ENCODE measurements at places on chromosomes 3 and 15.

GRCh38 chr3:134430950-134431445 is 54.8 kb downstream of the ANAPC13 start:
- DNase-seq = no peak

DNA sequence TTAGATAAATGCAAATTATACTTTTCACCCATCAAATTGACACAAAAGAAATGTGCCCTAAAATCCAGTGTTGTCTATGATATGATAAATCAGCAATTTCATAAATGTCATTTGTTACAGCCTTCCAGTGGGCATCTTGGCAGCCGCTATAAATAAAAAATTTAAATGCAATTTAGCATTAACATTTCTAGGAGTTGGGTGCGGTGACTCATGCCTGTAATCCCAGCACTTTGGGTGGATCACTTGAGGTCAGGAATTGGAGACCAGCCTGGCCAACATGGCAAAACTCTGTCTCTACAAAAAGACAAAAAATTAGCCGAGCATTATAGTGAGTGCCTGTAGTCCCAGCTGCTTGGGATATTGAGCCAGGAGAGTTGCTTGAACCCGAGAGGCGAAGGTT is 65.9 kb upstream of the POMGNT2 start:
- no peak for DNase-seq

GRCh38 chr3:157493627-157494550 is 9.3 kb downstream of the VEPH1 start:
- DNase-seq = peak; percentile 69

GRCh38 chr3:64943866-64944265 is 256.1 kb upstream of the ADAMTS9 start:
- no peak for DNase-seq

DNA sequence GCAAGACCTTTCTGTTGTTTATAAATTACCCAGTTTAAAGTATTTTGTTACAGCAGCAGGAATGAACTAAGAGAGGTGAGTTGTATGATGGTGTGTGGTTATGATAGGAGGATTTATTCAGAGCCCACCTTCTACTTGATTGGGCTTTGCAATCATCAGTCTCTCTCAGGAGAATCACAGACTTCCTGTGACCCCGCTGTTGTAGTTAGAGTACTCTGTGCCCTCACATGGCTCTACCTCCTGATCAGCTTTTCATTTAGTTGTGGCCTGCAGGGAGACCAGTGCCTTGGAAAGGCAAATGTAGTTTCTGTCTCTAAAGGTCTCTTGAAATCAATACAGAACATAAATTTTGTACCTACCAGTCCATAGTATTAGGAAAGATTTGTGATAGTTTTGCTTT is 7.6 kb upstream of the P2RY14 start:
- no peak for DNase-seq

GRCh38 chr3:155704771-155705559 is 39.9 kb downstream of the PLCH1 start:
- DNase-seq = no peak

GRCh38 chr15:69601711-69602504 is 149.3 kb downstream of the RPLP1 start:
- no peak for DNase-seq

- DNase-seq = peak; percentile 89
These were observed 49.7 kb upstream of the POMGNT2 start for GRCh38 chr3:43155464-43156121.

GRCh38 chr3:159216311-159216710 is 414.5 kb downstream of the MFSD1 start:
- no peak for DNase-seq

Measured in GM23338 (cell line).